Natural killer cell treated with Interleukin-12 subunit alpha and Interleukin-12 subunit beta and Interleukin-15 and Interleukin-18, amount 100 ng/mL, for 72 hours (primary cell): ENCODE measurements at places on chromosomes 6 and 20. TPM values are rescaled to one million over a fixed set of nuclear protein-coding genes. Genes with fewer than 3 reads are reported as not detected.

The EPPIN gene
- total RNA-seq: not detected

The TRIM15 gene
- total RNA-seq: not detected

The GABRR1 gene
- total RNA-seq: not detected

- H3K27ac ChIP-seq: no peak overlapping the region
- H3K4me1 ChIP-seq: no peaks in the 10 kb centered on the region
- H3K36me3 ChIP-seq: no peaks in the 10 kb centered on the region
- peaks cover 5% of the 10 kb centered on the region for H3K27me3 ChIP-seq
- no peak overlapping the region for H3K4me3 ChIP-seq
- no peak for DNase-seq
Observed at GRCh38 chr20:13302647-13303450, 81.8 kb downstream of the ISM1 start.

- no peak overlapping the region for H3K4me3 ChIP-seq
- H3K36me3 ChIP-seq: no peaks in the 10 kb centered on the region
- H3K27ac ChIP-seq: no peak overlapping the region
- no peaks in the 10 kb centered on the region for H3K4me1 ChIP-seq
Observed at GRCh38 chr6:99219788-99220187, 129.7 kb downstream of the FAXC start.

DNA sequence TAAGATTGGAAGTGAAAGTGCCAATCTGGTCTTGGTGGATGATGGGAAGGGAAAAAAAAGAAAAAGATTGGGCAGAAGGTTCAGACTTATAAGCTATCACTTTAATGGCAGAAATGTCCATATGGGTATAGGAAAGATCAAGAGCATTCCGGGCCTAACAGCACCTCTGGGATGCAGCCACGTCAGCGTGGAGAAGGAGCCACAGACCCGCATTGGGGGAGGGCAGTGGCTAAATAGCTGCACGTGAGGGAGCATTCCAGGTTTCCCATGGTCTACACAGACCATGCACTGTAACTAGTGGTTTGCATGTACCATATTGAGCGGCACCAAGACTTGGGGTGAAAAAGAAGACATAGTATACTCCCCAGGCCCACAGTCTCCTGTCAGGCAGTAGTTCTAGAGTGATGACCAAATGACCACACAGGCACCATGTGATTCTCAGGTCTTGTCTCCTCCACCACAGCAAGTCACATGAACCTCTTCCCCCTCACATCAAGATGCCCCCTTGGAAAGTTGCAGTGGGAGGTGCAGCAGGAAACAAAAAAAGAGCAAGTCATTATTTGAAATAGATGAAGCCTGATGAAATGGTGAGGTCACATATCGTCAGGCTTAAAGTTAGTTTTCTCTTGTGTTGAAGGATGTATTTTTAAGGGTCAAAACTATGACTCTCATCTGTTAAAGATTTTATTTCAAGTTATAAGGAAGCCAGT lies 94.4 kb upstream of the TNFAIP3 start:
- H3K27me3 ChIP-seq: no peaks in the 10 kb centered on the region
- H3K4me1 ChIP-seq: peaks cover 15% of the 10 kb centered on the region
- no peak overlapping the region for H3K4me3 ChIP-seq
- no peak overlapping the region for H3K27ac ChIP-seq
- H3K36me3 ChIP-seq: no peaks in the 10 kb centered on the region
- no peak for DNase-seq

DNA sequence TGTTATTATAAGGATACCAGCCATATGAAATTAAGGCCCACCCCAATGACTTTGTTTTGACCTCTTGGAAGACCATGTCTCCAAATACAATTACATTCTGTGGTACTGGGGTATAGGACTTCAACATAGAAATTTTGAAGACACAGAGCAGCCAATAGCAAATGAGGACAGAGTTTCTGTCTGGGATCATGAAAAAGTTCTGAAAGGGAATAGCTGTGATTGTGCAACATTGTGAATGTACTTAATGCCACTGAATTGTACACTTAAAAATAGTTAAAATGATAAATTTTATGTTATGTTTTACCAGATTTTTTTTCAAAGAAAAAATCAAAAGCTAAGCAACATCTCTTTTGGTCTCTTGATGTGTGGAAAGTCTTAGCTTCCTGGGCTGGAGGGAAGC lies 27.0 kb upstream of the AGPAT4 start:
- H3K27me3 ChIP-seq: peaks cover 7% of the 10 kb centered on the region
- no peaks in the 10 kb centered on the region for H3K36me3 ChIP-seq

DNA sequence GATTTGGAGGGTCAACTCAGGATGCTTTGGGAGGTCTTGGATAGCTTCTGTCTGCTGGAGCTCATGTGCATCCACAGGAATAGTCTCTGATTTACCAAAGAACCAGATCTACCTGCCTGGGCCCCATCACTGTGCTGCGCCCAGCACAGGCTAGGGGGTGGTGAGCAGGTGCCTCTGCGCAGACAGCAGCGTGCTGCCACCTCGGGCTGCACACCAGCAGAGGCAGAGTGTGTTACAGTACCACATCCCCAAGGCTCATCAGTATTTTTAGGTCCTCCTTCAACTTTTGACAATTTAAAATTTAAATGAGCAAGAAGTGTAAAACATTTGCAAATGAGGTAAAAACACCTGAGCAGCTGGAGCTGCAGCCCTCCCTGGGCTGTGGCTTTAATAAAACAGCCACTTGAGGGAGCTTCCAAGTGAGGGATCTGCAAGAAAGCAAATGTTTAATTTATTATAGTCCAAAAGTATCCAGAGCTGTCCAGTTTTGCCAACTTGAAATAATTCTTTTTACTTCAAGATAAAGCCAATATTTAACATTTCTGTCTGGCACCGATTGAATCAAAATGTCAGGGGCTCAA lies 324.9 kb downstream of the ZFAND3 start:
- no peak for DNase-seq
- H3K27me3 ChIP-seq: no peaks in the 10 kb centered on the region
- H3K36me3 ChIP-seq: no peaks in the 10 kb centered on the region
- peaks cover 51% of the 10 kb centered on the region for H3K4me1 ChIP-seq
- no peak overlapping the region for H3K27ac ChIP-seq
- H3K4me3 ChIP-seq: no peak overlapping the region

DNA sequence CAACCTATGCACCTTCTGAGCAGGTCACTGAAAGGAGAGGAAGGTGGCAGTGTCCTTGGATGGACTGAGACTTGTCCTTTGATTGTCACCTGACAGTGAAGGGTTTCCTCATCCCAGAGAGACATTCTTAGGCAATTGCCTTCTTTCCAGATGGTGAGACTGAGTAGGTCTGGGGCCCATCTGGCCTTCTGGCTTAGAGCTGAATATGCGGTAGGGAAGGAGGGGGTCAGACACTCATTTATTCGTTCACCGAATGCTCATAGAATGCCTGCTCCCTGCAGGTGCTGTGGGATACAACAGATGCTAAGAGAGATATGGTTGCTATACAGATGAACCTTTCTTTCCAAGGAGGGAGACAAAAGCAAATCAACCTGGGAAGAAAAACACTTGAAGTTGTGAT lies 76.8 kb downstream of the BMP6 start:
- H3K27ac ChIP-seq: no peak overlapping the region
- no peak overlapping the region for H3K4me3 ChIP-seq
- DNase-seq: no peak
- peaks cover 5% of the 10 kb centered on the region for H3K4me1 ChIP-seq
- no peaks in the 10 kb centered on the region for H3K36me3 ChIP-seq
- H3K27me3 ChIP-seq: peaks cover 11% of the 10 kb centered on the region

- no peak overlapping the region for H3K4me3 ChIP-seq
- no peaks in the 10 kb centered on the region for H3K36me3 ChIP-seq
- no peaks in the 10 kb centered on the region for H3K4me1 ChIP-seq
- no peak for DNase-seq
Observed at GRCh38 chr20:6471871-6472270, 295.6 kb upstream of the BMP2 start.

DNA sequence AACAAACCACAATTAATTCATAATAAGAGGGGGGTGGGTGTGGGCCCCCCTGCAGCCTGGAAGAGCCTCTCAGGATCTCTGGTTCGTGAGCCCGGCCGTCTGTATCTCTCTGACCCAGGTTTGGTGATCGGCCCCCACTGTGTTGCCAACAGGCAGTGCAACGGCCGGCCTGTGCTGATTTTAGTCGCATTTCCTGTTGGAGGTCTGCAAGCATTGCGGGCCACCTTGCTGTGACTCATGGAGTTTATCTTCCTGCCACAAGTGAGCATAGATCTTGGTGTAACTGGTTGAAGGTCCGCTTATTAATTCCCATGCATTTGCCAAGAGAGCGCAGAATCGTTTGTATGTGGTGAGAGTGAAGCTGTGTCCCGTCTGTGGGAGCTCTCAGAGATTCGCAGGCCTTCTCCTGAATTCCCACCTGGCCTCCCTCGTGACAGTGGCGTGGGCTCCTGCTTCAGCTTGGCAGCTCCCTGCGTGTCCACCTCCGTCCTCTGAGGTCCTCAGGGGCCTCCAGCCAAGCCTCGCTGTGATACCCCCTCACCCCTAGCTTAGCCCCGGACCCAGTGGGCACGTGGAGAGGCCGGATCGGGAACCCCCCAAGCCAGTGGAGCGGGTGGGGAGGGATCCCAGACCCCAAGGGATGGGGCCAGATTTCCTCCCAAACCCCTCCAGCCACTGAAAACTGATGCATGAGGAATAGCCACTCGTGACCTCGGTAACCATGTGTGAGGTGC lies 269.8 kb downstream of the CDH4 start:
- no peak overlapping the region for H3K4me3 ChIP-seq
- no peaks in the 10 kb centered on the region for H3K4me1 ChIP-seq
- no peak overlapping the region for H3K27ac ChIP-seq
- H3K27me3 ChIP-seq: peaks cover 9% of the 10 kb centered on the region

GRCh38 chr20:4244700-4245485 lies 229.5 kb upstream of the RNF24 start:
- H3K27me3 ChIP-seq: peaks cover 42% of the 10 kb centered on the region
- H3K4me3 ChIP-seq: no peak overlapping the region
- H3K4me1 ChIP-seq: no peaks in the 10 kb centered on the region

- peaks cover 6% of the 10 kb centered on the region for H3K4me1 ChIP-seq
- no peaks in the 10 kb centered on the region for H3K36me3 ChIP-seq
- no peaks in the 10 kb centered on the region for H3K27me3 ChIP-seq
- H3K27ac ChIP-seq: no peak overlapping the region
Observed at GRCh38 chr20:35297740-35298139, 5.5 kb upstream of the FAM83C start.
